ENCODE measurements at places on chromosomes 12 and 14.

DNA sequence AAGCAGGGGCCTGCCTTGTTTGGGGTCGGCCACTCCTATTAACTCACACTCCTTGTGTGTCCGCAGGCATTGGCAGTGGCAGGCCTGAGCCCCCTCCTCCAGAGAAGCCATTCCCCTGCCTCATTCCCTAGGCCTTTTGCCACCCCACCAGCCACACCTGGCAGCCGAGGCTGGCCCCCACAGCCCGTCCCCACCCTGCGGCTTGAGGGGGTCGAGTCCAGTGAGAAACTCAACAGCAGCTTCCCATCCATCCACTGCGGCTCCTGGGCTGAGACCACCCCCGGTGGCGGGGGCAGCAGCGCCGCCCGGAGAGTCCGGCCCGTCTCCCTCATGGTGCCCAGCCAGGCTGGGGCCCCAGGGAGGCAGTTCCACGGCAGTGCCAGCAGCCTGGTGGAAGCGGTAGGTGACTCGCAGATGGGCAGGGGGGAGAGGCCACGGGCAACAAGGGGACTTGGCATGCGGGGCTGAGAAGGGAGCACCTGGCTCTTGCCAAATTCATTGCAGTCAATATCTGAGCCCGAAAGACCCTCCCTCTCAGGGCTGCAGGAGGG is 106.3 kb upstream of the FKBP4 start:
- DNase-seq, result no peak

DNA sequence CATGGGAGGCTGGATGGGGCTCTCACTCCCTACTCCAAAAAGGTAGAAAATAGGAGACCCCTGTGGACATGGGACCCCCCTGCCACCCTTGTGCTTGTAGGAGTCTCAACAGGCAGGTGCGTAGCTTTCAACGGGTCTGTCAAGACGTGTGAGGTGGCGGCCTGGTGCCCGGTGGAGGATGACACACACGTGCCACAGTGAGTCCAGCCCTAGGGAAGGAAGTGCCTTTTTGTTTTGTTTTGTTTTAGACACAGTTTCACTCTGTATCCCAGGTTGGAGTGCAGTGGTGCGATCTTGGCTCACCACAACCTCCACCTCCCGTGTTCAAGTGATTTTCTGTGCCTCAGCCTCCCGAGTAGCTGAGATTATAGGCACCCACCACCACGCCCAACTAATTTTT is 12.9 kb downstream of the P2RX4 start:
- no peak for DNase-seq

DNA sequence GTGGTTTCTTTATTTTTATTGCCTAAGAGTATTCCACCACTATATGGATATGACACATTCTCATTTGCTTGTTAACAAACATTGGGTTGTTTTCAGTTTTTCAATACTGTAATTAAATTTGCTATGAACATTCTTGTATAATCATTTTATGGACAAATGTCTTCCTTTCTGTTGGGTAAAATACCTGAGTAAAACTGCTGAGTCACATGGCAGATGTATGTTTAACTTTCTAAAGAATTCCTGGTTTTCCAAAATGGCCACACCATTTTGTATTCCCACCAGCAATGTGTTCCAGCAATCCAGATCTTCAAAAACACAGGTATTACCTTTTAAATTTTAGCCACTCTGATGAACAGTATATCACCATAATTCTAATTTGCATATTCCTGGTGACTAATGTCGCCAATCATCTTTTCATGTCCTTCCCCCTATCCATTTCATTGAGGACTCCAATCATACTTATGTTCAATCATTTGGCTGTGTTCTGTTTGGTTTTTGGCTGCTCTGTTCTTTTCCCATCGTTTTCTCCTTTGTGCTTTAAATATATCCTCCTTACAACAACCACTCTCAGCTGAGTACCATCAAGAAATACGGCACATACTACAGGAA is 36.0 kb downstream of the CDK17 start:
- DNase-seq, result no peak

- no peak for DNase-seq
Measured at GRCh38 chr14:40685764-40686163, 920.9 kb upstream of the LRFN5 start.

GRCh38 chr14:79376557-79376956 is 834.7 kb downstream of the DIO2 start:
- no peak for DNase-seq

DNA sequence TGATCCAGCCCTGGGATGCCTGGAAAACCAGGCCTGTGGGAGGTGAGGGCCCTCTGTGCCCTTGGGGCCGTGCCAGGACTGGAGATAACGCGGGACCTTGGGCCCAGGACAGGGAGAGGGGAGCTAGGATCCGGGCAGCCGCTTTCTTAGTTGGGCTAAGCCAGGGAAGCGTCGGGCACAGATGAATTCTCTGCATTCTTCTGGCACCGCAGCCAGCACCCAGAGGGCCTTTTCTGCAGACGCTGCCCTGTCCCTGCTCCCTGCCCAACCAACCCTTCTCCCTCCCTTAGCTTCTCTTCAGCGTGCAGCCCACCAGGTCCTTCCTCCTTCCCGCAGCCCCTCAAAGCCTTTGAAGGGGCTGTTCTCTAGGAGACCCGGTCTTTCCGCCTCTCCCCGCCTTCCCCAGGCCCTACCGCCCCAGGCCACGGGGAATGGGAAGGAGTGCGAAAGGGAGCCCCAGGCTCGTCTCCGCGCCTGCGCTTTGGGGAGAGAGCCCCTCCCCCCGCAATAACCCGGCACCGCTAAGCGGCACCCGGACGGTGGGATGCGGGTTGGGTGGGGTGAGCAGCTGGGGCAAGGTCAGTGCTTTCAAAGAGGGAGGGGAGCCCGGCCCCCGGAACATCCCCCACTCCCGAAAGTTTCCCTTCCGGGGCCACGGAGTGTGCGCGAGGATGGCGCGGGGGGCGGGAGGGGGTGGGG is 663 bp downstream of the NCKAP5L start:
- no peak for DNase-seq

DNA sequence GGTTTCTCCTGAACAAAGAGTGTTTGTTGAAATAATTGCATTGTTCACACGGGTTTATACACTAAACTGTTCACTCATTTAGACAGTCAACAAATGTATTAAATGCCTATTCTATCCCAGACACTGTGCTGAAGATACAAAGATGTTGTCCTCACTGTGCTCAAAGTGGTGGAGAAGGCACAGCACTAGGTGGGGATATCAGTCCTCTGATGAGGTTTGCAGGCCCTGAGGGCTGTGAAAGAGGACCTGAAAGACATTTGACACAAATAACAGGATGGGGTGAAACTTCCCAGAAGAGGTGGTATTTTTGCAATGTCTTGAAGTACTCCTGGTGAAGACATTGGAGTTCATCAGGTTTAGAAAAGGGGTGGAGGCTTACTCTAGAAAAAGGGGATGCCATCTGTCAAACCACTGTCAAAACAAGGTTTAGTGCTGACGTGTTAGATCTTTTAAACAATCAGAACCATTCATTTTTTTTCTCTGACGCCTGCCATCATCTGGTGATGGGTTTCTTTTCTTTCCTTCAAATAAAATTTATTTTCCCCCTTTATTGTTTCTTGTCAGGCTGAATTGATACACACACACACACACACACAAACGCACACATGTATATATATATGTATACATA is 69.5 kb downstream of the ACSS3 start:
- no peak for DNase-seq

DNA sequence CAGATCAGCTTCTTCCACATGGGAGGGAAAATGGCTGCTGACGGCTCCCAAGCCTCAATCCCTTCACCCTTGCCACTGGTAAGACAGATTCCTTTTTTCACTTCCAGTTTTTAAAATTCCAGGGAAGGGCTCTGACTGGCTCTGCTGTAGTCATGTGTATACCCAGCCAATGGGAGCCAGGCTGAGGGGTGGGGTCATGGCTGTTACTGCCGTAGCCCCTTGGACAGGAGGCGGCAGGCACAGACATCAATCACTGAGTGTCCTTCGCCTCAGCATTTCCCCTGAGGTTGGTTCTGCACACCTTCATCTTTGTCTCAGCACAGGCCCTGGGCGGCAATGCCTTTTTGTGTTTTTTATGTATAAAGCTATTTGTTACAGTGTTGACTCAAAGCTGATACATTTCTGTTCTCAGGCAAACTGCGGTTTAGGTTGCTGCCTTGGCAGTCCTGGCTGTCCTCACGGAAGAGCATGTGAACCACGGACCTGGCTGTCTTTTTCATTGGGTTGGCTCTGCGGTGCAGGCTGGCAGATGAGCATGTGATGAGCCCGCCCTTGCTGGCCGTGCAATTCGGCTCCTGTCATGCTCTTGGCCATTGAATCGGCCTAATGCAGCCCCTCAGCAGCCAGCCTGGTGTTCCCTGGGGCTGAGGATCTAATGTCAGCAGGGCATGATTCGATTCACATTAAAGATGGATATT is 74.3 kb downstream of the PPM1A start:
- no peak for DNase-seq
